Stimulated activated CD4-positive, alpha-beta T cell treated with anti-CD3 and anti-CD28 coated beads, TNF-alpha, amount 100 ng/mL, for 24 hours (primary cell): ENCODE measurements at places on chromosomes 7 and 10.

GRCh38 chr7:98626460-98627412 lies 9.7 kb downstream of the NPTX2 start:
- no peak for DNase-seq

GRCh38 chr7:5210751-5211338 lies 20.8 kb downstream of the WIPI2 start:
- DNase-seq = no peak

GRCh38 chr10:24463611-24464426 lies 254.9 kb downstream of the KIAA1217 start:
- DNase-seq = no peak

DNA sequence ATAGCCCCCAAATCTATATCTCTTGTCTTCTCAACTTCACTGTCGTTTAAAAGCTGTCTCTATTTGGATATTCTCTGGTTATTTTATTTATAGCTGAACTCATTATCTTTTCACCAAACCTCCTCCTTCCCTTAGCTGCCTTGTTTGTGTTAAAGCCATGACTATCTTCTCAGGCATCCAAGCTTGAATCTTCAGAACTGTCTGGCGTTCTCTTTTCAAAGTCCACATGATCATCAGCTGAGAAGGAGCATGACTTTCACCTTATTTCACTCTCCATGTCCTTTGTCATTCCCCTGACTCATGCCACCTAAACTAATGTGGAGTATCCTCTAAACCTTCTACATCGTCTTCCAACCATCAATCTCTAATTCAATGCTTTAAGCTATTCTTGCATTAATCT lies 5.7 kb upstream of the GLCCI1 start:
- no peak for DNase-seq

DNA sequence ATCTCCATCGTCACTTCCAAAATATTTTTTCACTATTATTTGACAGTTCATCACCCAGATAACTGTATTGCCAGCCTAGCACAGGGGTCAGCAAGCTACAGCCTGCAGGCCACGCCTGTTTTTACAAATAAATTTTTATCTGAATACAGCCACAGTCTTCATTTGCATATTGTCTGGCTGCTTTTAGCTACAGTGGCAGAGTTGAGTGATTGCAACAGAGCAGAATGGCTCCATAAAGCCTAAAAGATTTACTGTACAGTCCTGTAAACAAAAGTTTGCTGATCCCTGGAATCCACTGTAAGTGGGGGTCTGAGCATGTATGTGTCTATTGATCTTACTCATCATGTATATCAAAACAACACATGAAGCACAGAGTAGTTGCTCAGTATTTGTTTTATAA lies 45.9 kb upstream of the GNAI1 start:
- DNase-seq = no peak

GRCh38 chr10:20502903-20503585 lies 394.1 kb downstream of the NEBL start:
- DNase-seq = no peak

- DNase-seq = no peak
Observed at GRCh38 chr7:121521711-121522400, 125.7 kb upstream of the FAM3C start.

DNA sequence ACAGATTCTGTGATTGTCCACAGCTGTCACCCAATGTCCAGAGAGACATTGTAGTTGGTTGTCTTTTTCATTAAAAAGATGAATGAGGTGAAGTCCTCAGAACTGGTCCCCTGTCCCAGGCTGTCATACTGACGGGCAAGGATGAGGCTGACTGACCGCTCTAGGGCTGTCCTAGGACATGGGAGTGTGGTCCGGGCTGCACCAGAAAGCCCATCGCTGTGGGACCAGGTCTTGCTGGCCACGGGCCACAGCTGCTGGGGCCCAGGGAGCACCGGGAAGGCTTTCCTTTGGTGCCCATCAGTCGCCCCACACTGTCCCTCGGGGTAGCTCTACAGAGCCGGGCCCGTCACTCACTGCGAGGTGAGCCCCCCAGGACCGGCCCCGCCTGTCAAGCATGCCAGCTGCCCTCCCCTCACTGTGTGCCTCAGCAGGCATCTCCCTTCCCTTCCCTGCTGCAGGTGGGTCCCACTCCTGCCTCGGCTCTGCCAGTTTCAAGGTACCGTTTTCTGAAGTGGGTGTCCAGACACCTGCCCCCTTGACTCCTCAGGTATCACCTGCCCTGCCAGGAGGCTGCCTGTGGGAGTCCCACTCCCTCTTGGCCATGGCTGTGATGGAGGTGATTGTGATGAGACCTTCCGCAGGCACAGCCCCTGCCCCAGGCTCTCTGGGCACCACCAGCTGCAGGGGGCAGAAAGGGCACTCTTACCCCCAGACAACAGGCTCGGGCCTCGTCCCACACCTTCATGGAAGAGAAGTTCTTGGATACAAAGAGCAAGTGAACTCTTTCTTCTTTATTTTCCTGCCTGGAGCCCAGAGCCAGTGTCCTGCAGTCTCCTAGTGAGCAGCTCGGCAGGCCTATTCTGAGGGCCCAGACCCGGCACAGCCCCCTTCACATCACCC lies 21.7 kb downstream of the LRRC27 start:
- DNase-seq = no peak

- no peak for DNase-seq
Observed at GRCh38 chr7:107230334-107230733, 61.5 kb downstream of the HBP1 start.

GRCh38 chr10:124696446-124697392 lies 47.5 kb downstream of the FAM53B start:
- DNase-seq = no peak

- DNase-seq = no peak
Observed at GRCh38 chr10:108425283-108425964, 1260.9 kb upstream of the SORCS1 start.

GRCh38 chr10:69503896-69504265 lies 52.6 kb downstream of the TSPAN15 start:
- no peak for DNase-seq

DNA sequence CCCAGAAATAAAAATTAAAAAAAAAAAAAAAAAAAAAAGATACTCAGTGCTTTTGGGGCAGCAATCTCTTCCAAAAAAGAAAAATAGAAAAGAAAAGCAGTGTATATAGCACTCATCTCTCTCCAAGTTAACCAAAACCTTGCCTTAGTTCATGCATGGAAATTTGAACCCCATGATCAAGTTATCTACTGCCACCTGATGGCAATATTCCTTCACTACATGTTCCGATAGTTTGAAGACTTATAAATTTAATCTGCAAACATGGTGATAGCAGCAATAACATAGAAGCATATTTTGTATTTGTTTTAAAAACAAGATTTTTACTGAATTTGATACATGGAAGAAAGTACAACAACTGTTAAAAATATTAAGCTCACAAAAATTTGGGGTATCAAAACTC lies 48.6 kb upstream of the SLIT1 start:
- no peak for DNase-seq

- DNase-seq = no peak
Observed at GRCh38 chr7:158281441-158281840, 306.2 kb downstream of the PTPRN2 start.

DNA sequence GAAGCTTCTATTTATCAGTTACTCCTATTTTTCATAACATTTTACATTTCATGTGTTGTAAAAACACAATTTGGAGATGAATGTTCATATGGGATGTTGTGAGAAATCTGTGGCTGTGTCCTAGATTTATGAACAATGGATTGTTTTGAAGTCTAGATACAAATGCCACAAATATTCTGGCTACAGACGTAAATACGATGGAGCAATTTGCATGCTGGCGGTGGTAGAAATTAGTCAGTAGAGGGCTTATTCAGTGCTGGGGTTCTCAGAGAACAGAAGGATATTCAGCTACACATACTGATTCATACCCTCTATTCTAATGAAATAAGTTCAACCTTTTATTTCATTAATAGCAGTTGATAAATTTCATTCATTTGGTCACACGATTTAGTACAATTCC lies 48.8 kb downstream of the PLPP4 start:
- DNase-seq = no peak

DNA sequence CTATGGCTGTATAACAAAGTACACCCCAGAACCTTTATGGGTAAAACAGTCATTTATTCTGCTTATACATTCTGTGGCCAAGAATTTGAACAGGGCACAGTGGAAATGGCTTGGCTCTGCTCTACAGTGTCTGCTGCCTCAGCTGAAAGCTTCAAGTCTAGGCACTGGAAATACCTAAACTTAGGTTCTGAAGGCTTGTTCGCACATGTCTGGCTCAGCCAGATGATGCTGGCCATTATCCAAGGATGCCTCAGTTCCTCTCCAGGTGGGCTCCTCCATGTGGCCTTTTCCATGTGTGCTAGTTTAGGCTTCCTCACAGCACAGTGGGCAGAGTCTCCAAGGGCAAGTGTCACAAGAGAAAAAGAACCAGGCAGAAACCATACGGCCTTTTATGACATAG lies 76.8 kb downstream of the RALA start:
- DNase-seq = no peak

DNA sequence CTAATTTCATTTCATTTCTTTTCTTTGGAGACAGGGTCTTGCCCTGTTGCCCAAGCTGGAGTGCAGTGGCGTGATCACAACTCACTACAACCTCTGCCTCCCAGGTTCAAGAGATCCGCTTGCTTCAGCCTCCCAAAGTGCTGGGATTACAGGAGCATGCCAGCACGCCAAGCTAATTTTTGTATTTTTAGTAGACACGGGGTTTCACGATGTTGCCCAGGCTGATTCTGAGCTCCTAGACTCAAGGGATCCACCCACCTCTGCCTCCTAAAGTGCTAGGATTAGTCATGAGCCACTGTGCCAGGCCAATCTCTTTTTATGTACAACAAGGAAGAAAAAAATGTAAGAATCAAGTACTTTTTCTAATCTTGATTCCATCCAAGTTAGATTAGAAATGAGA lies 10.7 kb upstream of the KMT2E start:
- no peak for DNase-seq

DNA sequence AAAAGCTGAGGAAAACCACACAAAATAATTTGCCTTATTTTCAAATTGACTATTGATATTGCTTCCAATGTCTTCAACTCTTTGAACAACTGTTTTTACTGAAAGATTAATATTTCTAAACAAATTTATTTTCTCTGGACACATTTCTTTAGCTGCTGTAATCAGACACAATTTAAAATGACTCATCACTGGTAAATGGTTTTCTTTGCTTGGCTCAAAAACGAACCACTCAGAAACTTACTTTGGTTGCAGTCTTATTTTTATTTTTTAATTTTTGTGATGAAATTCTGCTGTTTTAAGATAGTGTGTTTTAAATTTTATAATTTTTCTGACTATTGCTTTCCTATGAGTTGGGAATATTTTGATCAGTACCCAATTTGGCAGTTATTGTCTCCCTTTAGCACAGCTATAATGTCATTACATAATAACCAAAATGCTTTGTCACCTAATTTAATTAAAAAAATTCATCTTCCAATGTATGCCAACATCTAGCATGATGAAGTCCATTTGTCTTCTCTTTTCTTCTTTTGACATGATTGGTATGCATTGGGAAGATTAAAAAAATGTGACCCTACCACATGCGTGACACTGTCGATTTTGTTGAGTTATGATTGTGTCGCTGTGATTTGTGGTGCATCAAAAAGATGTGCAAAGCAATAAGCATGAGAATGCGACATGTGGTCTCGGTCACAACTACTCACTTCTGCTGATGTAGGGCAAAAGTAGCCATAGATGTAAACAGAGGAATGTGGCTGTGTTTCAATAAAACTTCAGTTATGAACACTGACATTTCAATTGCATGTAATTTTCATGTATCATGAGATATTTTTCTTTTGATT lies 222.3 kb downstream of the SUGCT start:
- no peak for DNase-seq

GRCh38 chr10:68871731-68872342 lies 29.3 kb upstream of the DDX50 start:
- DNase-seq = no peak

DNA sequence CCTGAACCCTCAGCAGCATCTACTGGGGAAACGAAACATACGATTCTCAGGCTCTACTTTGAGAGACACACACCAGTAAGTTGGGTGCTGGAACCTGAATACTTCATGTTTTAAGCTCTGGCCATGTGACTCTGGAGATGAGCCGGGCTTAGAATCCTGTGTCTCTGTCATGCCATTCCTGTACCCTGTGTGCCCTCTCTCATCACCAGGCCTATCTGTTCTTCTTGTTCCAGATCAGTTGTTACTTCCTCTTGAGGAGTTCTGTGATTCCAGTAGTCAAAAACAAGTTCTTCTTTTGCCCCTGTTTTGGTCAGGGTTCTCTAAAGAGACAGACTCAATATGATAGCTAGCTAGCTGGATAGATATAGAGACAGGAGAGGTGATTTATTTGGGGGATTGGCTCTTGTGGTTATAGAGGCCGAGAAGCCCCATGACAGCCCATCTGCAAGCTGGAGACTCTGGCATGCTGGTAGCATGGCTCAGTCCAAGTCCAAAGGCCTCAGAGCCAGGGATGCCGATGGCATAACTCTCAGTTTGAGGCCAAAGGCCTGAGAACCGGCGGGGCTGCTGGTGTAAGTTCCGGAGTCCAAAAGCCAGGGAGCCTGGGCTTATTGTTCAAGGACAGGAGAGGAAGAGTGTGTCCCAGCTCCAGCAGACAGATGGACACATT lies 54.3 kb downstream of the CHN2 start:
- DNase-seq = no peak

GRCh38 chr10:22682237-22683139 lies 31.9 kb downstream of the PIP4K2A start:
- DNase-seq = peak; percentile 33

DNA sequence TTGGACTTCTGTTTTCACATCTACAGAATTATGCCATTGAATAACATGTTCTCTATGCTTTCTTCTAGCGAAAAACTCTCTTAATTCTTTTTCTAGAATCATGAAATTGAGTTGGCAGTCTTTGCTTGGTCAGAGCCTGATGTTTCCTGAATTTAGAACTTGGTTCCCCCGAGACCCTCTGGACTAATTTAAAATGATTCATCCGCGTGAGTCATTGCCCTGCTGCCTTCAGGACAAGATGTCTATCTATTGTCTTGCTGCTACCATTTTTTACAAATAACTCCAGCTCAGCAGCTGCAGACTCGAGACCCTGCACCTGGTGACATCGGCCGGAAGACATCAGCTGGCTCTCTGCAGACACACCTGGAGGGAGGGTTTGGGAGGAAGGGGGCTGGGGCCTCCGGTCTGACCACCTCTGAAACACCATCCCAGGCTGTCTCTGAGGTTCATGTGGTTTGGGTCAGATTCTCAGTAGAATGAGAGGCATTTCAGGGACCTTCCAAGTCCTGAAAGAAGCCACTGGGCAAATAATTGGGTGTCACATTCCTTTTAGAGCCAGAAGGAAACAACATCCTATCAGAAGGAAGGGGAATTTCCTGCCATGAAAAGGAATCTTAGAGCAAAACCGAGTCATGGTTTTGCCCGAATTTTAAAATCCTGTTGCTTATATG lies 20.9 kb upstream of the KLF6 start:
- DNase-seq = no peak

DNA sequence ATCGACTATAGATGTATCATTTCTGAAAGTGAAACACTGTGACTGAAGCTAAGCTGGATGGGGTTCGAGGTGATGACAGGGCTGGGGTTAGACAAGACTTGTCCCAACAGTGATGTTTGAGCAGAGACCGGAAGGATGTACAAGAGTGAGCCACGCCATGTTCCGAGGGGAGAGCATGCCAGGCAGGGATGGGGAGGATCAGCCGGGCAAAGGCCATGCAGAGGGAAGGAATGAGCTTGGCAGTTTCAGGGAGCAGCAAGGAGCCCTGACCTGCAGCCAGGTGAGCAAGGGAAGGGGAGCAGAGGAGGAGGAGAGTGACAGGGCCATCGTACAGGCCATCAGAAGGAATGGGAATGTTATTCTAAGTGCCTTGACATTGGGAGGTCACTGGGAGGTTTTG lies 114.9 kb upstream of the GPR26 start:
- no peak for DNase-seq
